GM12878 (cell line): ENCODE measurements at places on chromosomes 2 and 18.

- DNase-seq, result no peak
These were observed 26.0 kb downstream of the PLEK start for GRCh38 chr2:68391099-68391498.

DNA sequence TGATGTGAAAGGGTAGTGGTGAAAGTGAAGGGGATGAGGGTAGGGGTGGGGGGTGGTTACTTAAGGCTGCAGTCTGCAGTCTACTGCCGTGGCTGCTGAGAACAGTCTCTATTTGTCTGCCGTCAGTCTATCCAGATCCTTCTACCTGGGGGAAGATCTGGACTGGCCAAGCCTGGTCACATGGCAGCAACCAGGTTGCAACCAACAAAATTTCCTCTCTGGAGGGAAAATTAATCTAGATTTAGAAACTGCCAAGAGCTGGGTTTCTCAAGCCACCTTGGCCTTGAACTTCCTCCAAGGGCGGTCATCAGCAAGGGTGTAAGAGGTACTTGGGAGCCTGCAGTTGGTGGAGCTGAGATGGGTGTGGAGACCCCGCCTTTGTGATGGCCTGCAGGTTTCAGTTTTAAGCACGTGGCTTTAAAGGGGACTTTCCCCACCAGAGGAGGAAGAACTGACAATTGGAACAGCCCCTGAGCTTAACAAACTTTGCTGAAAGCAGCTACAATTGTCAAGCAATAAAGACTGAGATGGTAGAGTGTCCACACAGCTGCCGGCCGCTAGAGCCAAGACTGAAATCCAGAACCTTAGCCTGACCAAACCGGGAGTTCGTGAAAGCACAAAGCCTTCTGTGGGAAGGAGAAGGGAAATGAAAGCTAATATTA lies 31.4 kb upstream of the KCMF1 start:
- peak; percentile 99 for DNase-seq

DNA sequence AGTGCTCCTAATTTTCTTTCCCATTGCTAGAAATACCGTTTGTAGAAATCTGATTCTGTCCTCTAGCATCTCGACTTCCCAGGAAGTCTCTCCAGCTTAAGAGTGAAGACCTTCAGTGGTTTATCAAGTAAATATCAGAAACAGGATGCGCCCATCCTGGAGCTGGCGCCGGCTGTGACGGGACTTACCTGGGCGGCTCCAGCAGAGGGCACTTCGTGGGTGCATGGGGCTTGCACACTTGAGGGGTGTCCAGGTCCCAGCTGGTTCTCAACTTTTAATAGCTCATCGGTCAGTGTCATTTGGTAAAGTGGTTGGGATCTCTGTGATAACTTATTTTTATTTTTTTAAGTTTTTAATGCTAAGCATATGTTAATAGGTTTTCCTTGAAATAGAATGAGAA lies 167.0 kb upstream of the TPO start:
- DNase-seq, result no peak

GRCh38 chr2:173865971-173866873 lies 99.0 kb downstream of the SP3 start:
- no peak for DNase-seq

GRCh38 chr2:118604811-118605210 lies 242.6 kb downstream of the EN1 start:
- no peak for DNase-seq

DNA sequence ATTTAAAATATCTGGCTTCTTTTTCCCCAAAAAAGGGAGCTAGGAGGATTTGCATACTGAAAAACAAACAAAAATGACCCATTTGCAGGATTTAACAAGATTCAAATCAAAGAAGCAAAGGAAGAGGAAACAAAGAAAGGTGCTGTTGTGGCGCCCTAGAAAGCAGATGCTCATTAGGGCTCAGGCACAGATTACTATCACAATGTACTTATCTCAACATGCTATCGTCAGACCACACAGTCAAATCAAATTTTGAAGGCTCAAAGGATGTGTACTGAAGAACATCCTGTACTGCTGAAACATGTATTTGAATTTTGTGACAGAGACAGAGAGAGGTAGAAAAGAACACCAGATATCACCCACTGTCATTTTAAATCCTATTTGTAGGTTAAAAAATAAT lies 10.9 kb downstream of the RBMS1 start:
- no peak for DNase-seq

DNA sequence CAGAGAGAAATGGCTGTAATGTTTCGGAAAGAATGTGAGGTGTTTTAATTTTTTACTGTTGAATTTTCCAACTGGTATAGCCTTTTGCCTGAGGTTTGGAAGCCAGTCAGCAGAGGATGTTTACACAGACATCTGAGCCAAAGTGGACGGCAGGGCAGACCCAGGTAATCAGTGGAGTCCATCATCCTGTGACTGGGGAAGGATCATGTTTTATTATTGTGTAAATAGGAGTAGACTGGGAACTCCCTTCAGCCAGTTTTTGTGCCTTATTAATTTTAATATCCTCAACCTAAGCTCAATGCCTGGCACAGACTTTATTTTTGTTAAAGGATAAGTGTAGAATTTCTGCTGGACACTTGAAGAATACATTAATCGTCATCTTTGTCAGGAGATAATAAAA lies 142.0 kb upstream of the GAREM1 start:
- no peak for DNase-seq

- DNase-seq, result no peak
These were observed 73.0 kb downstream of the AGPS start for GRCh38 chr2:177465400-177466138.
